ENCODE measurements at places on chromosomes 11 and 22.

GRCh38 chr22:49763138-49763537 is 64.5 kb downstream of the BRD1 start:
- no peaks in the 10 kb centered on the region for H3K27me3 ChIP-seq
- peak; percentile 5 for DNase-seq
- no peaks in the 10 kb centered on the region for H3K4me1 ChIP-seq
- H3K36me3 ChIP-seq, result peaks cover 6% of the 10 kb centered on the region
- no peak overlapping the region for H3K4me3 ChIP-seq

DNA sequence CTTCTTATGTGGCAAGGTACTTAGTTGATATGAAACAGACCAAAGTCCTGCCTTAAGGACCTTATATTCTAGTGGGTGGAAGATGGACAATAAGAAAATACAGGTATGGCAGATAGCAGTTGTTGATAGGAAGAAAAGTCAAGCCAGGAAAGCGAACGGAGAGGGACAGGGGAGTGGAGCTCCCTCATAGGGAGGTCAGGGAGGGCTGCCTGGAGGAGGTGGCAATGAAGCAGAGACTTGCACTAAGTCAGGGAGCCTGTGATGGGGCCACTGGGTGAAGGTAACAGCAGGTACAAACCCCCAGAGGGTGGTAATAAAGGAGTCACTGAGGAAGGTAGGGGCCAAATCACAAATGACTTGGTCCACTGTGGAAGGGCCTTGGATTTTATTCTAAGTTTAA is 65.3 kb downstream of the ABTB2 start:
- peaks cover 12% of the 10 kb centered on the region for H3K4me1 ChIP-seq
- DNase-seq, result no peak
- H3K27ac ChIP-seq, result no peak overlapping the region
- H3K4me3 ChIP-seq, result no peak overlapping the region
- H3K36me3 ChIP-seq, result peaks cover 4% of the 10 kb centered on the region
- peaks cover 6% of the 10 kb centered on the region for H3K27me3 ChIP-seq

DNA sequence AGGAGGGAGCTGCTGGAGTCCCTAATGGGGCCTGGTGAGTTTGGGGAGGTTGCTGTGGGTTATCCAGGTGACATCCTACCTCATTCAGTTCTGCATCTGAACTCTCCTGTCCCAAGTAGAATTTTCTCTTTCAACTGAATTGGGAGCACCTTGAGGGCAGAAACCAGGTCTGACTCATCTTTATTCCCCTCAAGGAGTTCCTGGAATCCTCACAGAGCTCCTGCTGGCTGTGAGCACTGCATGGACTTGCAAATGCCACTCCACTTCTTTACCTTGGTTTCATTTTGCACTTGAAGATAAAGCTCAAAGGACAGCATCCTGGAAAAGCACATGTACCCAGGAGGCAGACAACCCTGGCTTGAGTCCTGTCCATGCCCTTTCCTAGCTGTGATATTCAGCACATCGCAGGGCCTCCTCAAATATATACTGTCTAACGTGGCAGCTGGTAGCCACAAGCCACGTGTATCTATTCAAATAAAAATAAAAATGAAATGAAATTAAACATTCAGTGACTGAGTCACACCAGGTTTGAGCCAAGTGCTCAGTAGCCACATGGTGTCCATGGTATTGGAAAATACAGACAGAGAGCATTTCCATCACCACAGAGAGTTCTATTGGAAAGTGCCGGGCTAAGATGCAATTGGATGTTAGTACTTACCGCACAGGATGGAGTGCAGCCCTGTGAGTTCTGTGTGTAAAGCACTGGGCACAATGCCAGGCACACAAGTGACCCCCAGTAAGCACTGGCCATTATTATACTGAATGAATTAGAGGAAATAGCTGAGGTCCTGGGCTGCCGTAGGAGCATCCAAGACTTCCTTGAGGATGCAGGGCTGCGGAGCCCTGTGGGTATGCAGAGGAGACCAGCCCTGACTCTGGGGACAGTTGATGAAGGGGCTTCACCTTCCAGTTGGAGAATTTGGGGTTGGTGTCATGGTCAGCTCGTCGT is 149.0 kb downstream of the PKNOX2 start:
- no peak overlapping the region for H3K27ac ChIP-seq
- H3K4me1 ChIP-seq, result no peaks in the 10 kb centered on the region

GRCh38 chr22:28299309-28299708 is 380.3 kb upstream of the PITPNB start:
- H3K4me1 ChIP-seq, result peaks cover 39% of the 10 kb centered on the region
- peak overlapping the region; percentile 4 for H3K4me3 ChIP-seq
- no peaks in the 10 kb centered on the region for H3K27me3 ChIP-seq
- peak overlapping the region; percentile 89 for H3K27ac ChIP-seq
- no peaks in the 10 kb centered on the region for H3K36me3 ChIP-seq

GRCh38 chr11:76592961-76593360 is 77.6 kb downstream of the LRRC32 start:
- no peaks in the 10 kb centered on the region for H3K4me1 ChIP-seq
- no peak overlapping the region for H3K27ac ChIP-seq
- DNase-seq, result no peak
- no peak overlapping the region for H3K4me3 ChIP-seq
- H3K36me3 ChIP-seq, result no peaks in the 10 kb centered on the region

- H3K4me3 ChIP-seq, result no peak overlapping the region
- H3K27me3 ChIP-seq, result no peaks in the 10 kb centered on the region
- no peaks in the 10 kb centered on the region for H3K4me1 ChIP-seq
- no peaks in the 10 kb centered on the region for H3K36me3 ChIP-seq
- no peak for DNase-seq
Observed at GRCh38 chr11:82146789-82147188, 586.9 kb downstream of the FAM181B start.

DNA sequence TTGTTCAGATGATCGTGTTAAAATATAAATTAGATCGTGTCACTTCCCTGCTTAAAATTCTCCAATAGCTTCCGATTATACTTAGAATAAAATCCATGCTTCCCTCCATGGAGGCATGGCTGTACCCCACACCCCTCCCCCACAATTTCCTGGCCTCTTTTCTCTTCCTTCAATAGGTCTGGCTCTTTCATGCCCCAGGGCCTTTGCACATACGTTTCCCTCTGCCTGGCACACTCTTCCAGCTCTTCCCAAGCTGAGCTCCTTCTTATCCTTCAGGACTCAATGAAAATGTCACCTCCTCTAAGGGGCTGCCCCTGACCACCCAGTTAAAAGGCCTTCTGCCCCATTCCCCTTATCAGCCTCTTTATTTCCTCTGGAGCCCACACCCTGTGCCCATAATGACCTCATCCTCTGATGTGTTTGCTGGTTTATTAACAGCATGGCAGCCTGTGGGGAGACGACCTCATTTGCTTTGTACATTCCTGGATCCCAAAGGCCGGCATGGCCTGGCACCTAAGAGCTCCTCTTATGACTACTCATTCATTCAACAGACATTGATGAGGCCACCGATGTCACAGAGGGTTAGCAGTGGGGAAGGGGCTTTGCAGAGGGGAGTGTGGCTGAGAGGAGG is 9.0 kb upstream of the FLRT1 start:
- H3K36me3 ChIP-seq, result no peaks in the 10 kb centered on the region
- peaks cover 41% of the 10 kb centered on the region for H3K27me3 ChIP-seq
- no peak overlapping the region for H3K4me3 ChIP-seq

DNA sequence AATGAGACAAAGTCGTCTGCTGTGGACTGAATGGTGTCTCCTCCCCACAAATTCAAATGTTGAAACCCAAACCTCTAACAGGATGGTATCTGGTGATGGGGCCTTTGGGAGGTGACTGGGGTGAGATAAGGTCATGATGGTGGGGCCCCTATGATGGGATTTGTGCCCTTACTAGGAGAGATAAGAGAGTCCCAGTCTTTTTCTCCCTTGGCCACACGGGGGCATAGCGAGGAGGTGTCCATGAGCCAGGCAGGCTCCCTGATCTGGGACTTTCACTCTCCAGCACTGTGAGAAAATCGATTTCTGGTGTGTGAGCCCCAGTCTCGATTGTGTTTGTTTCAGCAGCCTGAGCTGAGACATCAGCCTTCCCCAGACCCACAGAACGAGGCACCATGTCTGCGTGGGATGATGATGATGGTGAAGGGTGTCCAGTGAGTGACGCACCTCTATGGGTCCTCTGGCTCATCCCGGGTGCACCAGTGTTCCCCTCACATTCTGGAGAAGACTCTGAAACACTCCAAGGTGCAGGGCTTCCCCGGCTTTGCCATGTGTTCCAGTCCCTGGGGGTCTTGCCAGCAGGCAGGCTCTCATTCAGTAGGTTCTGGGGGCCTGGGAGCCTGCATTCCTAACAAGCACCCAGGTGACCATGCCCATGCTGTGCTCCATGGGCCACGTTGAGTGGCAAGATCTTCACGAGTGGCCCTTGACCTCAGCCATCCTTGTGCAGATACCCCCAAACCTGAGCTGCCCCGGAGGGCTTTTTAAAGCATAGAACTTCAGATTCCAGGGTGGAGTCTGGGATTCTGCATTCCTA is 363.0 kb downstream of the CTTN start:
- DNase-seq, result no peak
- H3K27me3 ChIP-seq, result no peaks in the 10 kb centered on the region
- peaks cover 6% of the 10 kb centered on the region for H3K36me3 ChIP-seq
- no peak overlapping the region for H3K4me3 ChIP-seq
- no peak overlapping the region for H3K27ac ChIP-seq

- H3K27me3 ChIP-seq, result peaks cover 53% of the 10 kb centered on the region
- no peak overlapping the region for H3K27ac ChIP-seq
- no peaks in the 10 kb centered on the region for H3K36me3 ChIP-seq
- H3K4me3 ChIP-seq, result no peak overlapping the region
- DNase-seq, result no peak
Observed at GRCh38 chr11:128663824-128664223, 30.0 kb upstream of the FLI1 start.

- DNase-seq, result peak; percentile 41
- peak overlapping the region; percentile 92 for H3K27ac ChIP-seq
- H3K4me1 ChIP-seq, result peaks cover 19% of the 10 kb centered on the region
- H3K27me3 ChIP-seq, result no peaks in the 10 kb centered on the region
- peaks cover 4% of the 10 kb centered on the region for H3K36me3 ChIP-seq
Observed at GRCh38 chr11:74749127-74749964, 697 bp downstream of the RNF169 start.

DNA sequence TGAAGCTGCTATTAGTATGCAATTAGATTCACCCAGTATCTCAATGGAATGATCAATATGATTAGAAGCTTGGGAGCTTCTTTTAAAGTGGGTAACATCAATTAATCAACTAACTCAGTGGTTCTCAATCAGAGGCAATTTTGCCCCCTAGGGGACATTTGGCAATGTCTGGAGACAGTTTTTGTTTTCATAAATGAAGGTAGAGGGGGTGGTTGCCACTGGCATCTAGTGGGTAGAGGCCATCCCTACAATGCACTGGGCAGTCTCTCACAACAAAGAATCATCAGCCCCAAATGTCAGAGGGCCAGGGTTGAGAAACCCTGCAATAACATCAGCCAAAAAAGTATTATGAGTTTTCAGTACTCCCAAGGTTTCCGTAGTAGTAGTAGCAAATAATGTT is 5.9 kb upstream of the AMOTL1 start:
- no peak overlapping the region for H3K27ac ChIP-seq
- DNase-seq, result no peak
- H3K4me3 ChIP-seq, result no peak overlapping the region
- H3K36me3 ChIP-seq, result no peaks in the 10 kb centered on the region

All from progenitor cell of endocrine pancreas (in vitro differentiated cells).